Transverse colon (tissue), 4 donors: ENCODE measurements at places on chromosomes 5 and 9. TPM values are rescaled to one million over a fixed set of nuclear protein-coding genes. Genes with fewer than 3 reads are reported as not detected.

Gene RNF180
- 8.0 TPM for total RNA-seq

Gene SH2D3C
- total RNA-seq = 3.8 TPM

Gene DMRTA1
- 1.8 TPM for total RNA-seq

Gene OBP2B
- not detected for total RNA-seq

Gene MTX3
- 7.9 TPM for total RNA-seq

Gene NME5
- total RNA-seq = not detected

Gene RAPGEF1
- 86.0 TPM for total RNA-seq

Gene PCDHA4
- 1.6 TPM for total RNA-seq

Gene DPM2
- total RNA-seq = 20.6 TPM

Gene COL5A1
- 8.7 TPM for total RNA-seq

Gene PRSS3
- 42.2 TPM for total RNA-seq

Gene NAIP
- total RNA-seq = 21.3 TPM

Gene BTNL9
- total RNA-seq = 96.5 TPM

Gene ZBTB5
- total RNA-seq = 12.7 TPM

Gene ZFP37
- total RNA-seq = 1.7 TPM

Gene SLC25A2
- not detected for total RNA-seq

Gene EMB
- total RNA-seq = 10.8 TPM

Gene BRD9
- total RNA-seq = 91.3 TPM

Gene TAF11L5
- total RNA-seq = not detected

Gene PCDHGB5
- 6.4 TPM for total RNA-seq

Gene AGXT2
- total RNA-seq = not detected

Gene WWC1
- total RNA-seq = 17.9 TPM

Gene MCC
- 7.3 TPM for total RNA-seq

Gene FST
- total RNA-seq = 5.2 TPM

Gene NRARP
- 161 TPM for total RNA-seq

Gene PRRT1B
- total RNA-seq = 5.7 TPM

Gene SLC1A3
- 0.20 TPM for total RNA-seq

Gene LURAP1L
- total RNA-seq = 42.9 TPM

Gene NR5A1
- not detected for total RNA-seq

Gene MARCOL
- total RNA-seq = not detected

Gene IL9
- not detected for total RNA-seq

Gene IL17B
- total RNA-seq = not detected

Gene ITK
- 0.40 TPM for total RNA-seq

Gene STKLD1
- not detected for total RNA-seq

Gene GPR150
- total RNA-seq = 0.60 TPM

Gene ADAMTS12
- 4.1 TPM for total RNA-seq

Gene KIF4B
- not detected for total RNA-seq

Gene PCDHB11
- 0.95 TPM for total RNA-seq

Gene CCL28
- 61.7 TPM for total RNA-seq

Gene NR2F1
- 1.5 TPM for total RNA-seq

Gene GMCL2
- not detected for total RNA-seq

Gene BTNL8
- 60.8 TPM for total RNA-seq

Gene TPRN
- 228 TPM for total RNA-seq

Gene CDX1
- total RNA-seq = 540 TPM

Gene GPX3
- 262 TPM for total RNA-seq

Gene THBS4
- total RNA-seq = 10.0 TPM

Gene TMOD1
- total RNA-seq = 6.8 TPM

Gene KLF9
- 60.3 TPM for total RNA-seq

Gene POC5
- total RNA-seq = 10.1 TPM

Gene GPR151
- not detected for total RNA-seq

Gene MEIKIN
- total RNA-seq = not detected

Gene SEMA4D
- 18.7 TPM for total RNA-seq

Gene SPATA31A3
- not detected for total RNA-seq

Gene RGS14
- 49.6 TPM for total RNA-seq

Gene LCNL1
- not detected for total RNA-seq

Gene HMCN2
- total RNA-seq = 40.0 TPM
